ENCODE measurements at places on chromosomes 7 and 10. TPM values are rescaled to one million over a fixed set of nuclear protein-coding genes. Genes with fewer than 3 reads are reported as not detected.

Gene UTF1
- total RNA-seq: 0.35 TPM

Gene HGF
- 4.4 TPM for total RNA-seq

Gene OSBPL3
- total RNA-seq: 21.1 TPM

Gene PSAP
- 715 TPM for total RNA-seq

Gene BPGM
- 68.5 TPM for total RNA-seq
